ENCODE measurements at places on chromosomes 2 and 18.

DNA sequence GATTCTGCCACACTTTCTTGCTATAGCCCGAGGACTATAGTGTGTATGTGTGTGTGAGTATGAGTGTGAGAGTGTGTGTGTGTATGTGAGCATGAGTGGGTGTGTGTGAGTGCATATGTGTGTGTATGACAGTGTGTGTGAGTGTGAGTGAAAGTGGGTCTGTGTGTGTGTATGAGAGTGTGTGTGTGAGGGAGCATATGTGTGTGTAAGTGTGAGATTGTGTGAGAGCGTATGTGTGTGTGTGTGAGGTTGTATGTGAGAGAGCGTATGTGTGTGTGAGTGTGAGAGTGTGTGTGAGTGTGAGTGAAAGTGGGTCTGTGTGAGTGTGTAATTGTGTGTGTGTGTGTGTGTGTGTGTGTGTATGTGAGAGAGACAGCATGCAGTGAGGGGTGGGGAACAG lies 89.0 kb upstream of the ACSL3 start:
- DNase-seq = no peak

GRCh38 chr2:177324797-177325196 lies 60.3 kb upstream of the NFE2L2 start:
- no peak for DNase-seq

GRCh38 chr18:79770826-79771225 lies 26.9 kb upstream of the KCNG2 start:
- DNase-seq = no peak

DNA sequence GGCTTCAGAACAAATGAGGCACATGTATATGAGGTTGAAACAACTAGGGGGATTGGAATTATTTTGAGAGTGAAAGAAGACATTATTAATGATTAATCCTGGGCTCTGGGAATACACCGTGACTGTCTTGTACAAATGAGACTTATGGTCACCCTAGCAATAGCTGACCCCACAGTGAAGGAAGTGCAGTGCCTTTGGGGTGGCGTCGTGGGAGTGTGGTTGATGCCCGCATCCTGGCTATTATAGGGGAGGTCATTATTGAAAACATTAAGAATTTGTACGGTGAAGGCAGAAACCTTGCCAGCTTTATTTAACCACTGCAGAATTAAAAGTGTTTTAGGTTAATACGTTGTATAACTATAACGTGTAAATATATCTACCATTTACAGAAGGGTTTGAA lies 296.7 kb downstream of the CYRIA start:
- DNase-seq = no peak

GRCh38 chr2:205845446-205845845 lies 163.1 kb downstream of the NRP2 start:
- no peak for DNase-seq

All from iPS DF 6.9 (cell line).